Right kidney (tissue), 9 donors: ENCODE measurements at places on chromosomes 11 and 22.

GRCh38 chr22:39997939-39998726 lies 3.4 kb downstream of the FAM83F start:
- peak; percentile 67 for DNase-seq

GRCh38 chr11:114233755-114234154 lies 62.4 kb upstream of the NNMT start:
- DNase-seq: no peak

GRCh38 chr22:18085188-18085587 lies 7.4 kb downstream of the PEX26 start:
- DNase-seq: no peak

- peak; percentile 56 for DNase-seq
Measured at GRCh38 chr11:34266090-34266912, 91.5 kb downstream of the ABTB2 start.
